ENCODE measurements at places on chromosomes 3 and 15. TPM values are rescaled to one million over a fixed set of nuclear protein-coding genes. Genes with fewer than 3 reads are reported as not detected.
A peak's percentile ranks its signal among the peaks of the same experiment; 100 is the strongest.

The CASR gene
- total RNA-seq: not detected

The DGKG gene
- total RNA-seq: 0.64 TPM

DNA sequence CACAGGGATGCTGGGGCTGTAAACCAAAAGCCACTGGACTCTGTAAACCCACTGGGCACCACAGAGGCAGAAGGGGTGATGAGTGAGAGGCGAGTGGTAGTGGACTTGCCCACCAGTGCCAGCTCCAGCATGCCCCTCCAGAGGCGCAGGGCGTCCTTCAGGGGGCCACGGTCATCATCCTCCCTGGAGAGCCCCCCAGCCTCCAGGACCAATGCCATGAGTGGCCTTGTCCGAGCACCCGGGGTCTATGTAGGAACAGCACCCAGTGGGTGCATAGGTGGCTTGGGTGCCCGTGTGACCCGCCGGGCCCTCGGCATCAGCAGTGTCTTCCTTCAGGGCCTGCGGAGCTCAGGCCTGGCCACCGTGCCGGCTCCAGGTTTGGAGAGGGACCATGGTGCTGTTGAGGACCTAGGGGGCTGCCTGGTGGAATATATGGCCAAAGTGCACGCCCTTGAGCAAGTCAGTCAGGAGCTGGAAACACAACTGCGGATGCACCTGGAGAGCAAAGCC is at the start of gene BFSP2:
BFSP2 (plus strand) TSS at position 51 of the 510 bp plus-strand sequence; CDS start at position 79, 28 bp downstream.
- DNase-seq: no peak

GRCh38 chr3:12489368-12489767 is 5.1 kb downstream of the TSEN2 start:
- no peak for DNase-seq

DNA sequence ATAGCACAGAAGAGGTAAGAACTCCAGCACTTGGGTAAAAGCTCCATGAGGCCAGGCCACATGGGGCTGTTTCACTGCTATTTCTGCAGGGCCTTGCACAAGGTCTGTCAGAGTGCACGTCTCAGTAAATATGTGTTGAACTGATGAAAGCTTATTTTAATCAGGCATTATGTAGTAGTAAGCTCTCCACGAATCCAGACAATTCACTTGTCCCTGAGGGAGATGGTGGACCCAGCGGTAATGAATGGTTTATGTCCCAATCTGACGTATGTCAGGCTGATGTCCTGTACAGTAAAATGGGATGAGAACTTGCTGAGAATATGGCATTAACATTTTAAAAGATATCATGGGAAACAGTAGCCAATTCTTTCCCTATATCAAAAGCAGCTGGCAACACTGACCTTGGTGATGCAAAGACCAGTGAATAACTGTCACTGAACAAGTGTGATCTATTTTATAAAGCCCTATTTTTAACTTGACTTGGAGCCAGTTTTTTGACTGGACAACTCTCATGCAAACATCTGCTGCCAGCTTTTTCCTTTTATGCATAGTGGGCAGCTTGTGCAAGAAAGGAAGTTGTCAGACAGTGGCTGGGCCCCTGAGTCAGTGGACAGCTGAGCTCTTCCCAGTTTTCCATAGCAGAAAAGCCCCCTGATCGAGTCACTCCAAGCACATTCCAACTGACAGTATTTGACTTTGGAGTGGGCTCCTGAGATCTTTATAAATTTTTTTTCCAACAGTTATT is 519.8 kb upstream of the MDFIC2 start:
- peak; percentile 92 for DNase-seq
